Dermis lymphatic vessel endothelial cell (primary cell): ENCODE measurements at places on chromosomes 1 and 21. TPM values are rescaled to one million over a fixed set of nuclear protein-coding genes. Genes with fewer than 3 reads are reported as not detected.

Gene TSPAN2
- total RNA-seq, result 0.98 and 1.8 TPM in 2 replicates

Gene LYPD8
- total RNA-seq, result not detected in 2 replicates

Gene CTSS
- total RNA-seq, result 50.5 and 71.5 TPM in 2 replicates

Gene C1orf94
- total RNA-seq, result not detected in 2 replicates

Gene PIP5K1A
- total RNA-seq, result 40.1 and 41.8 TPM in 2 replicates

Gene FAF1
- total RNA-seq, result 25.5 and 36.3 TPM in 2 replicates

Gene DOP1B
- 2.3 TPM in 2 replicates for total RNA-seq

Gene LORICRIN
- not detected in 2 replicates for total RNA-seq

Gene PLXNA2
- 35.6 and 40.7 TPM in 2 replicates for total RNA-seq

Gene KCNJ10
- total RNA-seq, result not detected in 2 replicates

Gene KRTAP21-2
- not detected in 2 replicates for total RNA-seq

Gene EPS8L3
- total RNA-seq, result not detected in 2 replicates

Gene HEATR1
- 16.7 and 30.8 TPM in 2 replicates for total RNA-seq

Gene AGT
- total RNA-seq, result under 0.01 TPM in 1 of 2 replicates, not detected in the other

Gene PLEKHN1
- 0.11 and 0.17 TPM in 2 replicates for total RNA-seq

Gene TUT4
- total RNA-seq, result 14.5 and 22.4 TPM in 2 replicates

Gene PAPPA2
- under 0.01 and 0.09 TPM in 2 replicates for total RNA-seq

Gene MYBPH
- not detected in 2 replicates for total RNA-seq

Gene OR2L3
- not detected in 2 replicates for total RNA-seq

Gene PRKAB2
- 4.3 and 5.0 TPM in 2 replicates for total RNA-seq

Gene TSTD1
- 9.1 and 15.4 TPM in 2 replicates for total RNA-seq

Gene MROH7
- total RNA-seq, result under 0.01 and 0.09 TPM in 2 replicates

Gene HORMAD1
- total RNA-seq, result 0.11 and 0.17 TPM in 2 replicates

Gene EPHA8
- not detected in 2 replicates for total RNA-seq

Gene THEM5
- total RNA-seq, result 0.33 and 0.34 TPM in 2 replicates

Gene LDLRAD2
- total RNA-seq, result 0.09 and 0.11 TPM in 2 replicates

Gene FAM3B
- not detected in 2 replicates for total RNA-seq

Gene C2CD4D
- 0.11 and 0.26 TPM in 2 replicates for total RNA-seq

Gene NHLH1
- total RNA-seq, result under 0.01 TPM in 1 of 2 replicates, not detected in the other

Gene HCN3
- total RNA-seq, result 0.34 and 0.76 TPM in 2 replicates

Gene CFAP141
- total RNA-seq, result not detected in 2 replicates

Gene SLC25A44
- total RNA-seq, result 10.1 and 10.3 TPM in 2 replicates

Gene SPATA21
- not detected in 2 replicates for total RNA-seq

Gene VANGL2
- not detected in 2 replicates for total RNA-seq

Gene LCE1C
- total RNA-seq, result not detected in 2 replicates

Gene OR6K3
- total RNA-seq, result not detected in 2 replicates

Gene OR2T33
- total RNA-seq, result not detected in 2 replicates

Gene EDN2
- total RNA-seq, result not detected in 2 replicates

Gene ODF2L
- 27.8 and 44.0 TPM in 2 replicates for total RNA-seq
